ENCODE measurements at places on chromosomes 1 and 21.

- no peak for DNase-seq
These were observed 41.5 kb downstream of the MAN1C1 start for GRCh38 chr1:25657883-25658760.

GRCh38 chr1:28925350-28925891, 11.1 kb downstream of the EPB41 start:
- no peak for DNase-seq

- no peak for DNase-seq
These were observed 24.6 kb upstream of the MYSM1 start for GRCh38 chr1:58724483-58724882.

DNA sequence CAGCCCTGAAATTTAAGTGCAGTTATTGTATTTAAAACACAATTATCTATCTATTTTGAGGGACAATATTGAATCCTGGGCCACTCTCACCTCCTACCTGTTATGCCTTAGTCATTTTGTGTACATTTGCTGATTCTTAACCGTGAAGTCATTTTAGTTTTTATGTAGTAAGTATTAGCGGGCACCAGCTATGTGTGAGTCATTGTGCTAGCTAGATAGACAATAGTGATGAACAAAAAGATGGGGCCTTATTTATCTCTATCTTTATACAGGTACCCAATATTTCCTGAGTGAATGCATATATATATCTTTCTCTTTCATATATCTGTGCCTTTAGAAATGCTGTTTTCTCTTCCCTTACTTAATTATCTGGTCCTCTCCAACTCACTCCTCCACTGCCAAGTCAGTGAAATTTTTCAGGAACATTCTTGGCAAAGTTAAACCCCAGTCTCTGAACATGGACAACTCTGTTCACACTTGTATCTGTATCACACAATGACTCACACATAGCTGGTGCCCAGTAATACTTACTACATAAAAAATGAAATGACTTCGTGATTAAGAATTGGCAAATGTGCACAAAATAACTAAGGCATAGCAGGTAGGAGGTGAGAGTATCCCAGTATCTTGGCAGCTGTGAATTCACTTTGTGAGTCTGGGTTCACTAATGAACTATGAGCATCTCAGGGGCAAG, 166.0 kb upstream of the C8B start:
- no peak for DNase-seq

DNA sequence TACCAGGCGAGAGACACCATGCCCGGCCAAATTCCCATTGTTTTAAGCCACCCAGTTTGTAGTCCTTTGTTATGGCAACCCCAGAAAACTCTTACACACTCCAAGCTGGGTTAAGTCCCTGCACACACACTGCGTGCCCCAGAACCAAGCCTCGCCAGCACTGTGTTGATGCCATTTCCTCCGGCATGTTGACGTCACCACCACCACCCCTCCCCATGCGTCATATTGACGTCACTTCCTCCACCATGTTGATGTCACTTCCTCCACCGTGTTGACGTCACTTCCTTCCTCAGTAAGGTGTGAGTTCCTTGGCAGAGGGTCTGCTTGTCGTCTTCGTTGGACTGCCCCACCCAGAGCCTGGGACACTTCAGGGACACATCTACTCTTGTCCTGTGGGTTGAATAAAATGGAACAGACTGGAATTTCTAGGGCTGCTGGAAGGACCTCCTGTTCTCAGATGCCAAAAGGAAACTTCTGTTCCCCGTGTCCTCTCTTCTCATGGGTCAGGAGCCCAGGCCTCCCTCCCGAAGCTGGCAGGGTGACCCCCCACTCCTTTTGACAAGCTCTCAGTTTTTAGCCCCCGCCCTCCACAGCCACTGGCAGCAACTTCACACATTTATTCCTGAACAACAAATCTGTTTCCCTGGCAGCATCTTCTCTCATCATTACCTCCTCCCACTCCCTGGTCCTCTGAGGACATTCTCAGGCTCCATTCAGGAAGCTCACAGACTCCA, 643.3 kb downstream of the NPHP4 start:
- DNase-seq: no peak

GRCh38 chr1:155081472-155082300, 3.0 kb downstream of the EFNA3 start:
- peak; percentile 21 for DNase-seq

DNA sequence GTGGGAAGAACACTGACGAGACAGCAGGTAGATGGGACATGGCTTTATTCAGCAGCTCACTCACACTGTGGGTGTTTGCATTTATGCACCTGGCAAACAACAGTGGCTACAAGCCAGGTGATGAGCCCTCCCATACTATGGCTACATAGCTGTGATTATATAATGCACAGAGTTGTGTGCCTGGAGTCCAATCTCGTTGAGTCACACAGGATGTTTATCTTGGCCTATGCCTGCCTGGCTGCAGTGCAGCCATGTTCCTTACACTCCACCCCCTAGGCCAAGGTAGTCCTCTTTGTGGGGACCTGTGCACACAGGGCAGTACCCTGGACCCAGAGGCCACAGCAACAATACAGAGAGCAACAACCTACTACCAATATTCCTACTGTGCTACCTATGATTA, 1643.8 kb downstream of the MRPL39 start:
- no peak for DNase-seq

GRCh38 chr1:167221126-167221737, 546 bp downstream of the POU2F1 start:
- no peak for DNase-seq

- no peak for DNase-seq
These were observed 14.4 kb downstream of the STUM start for GRCh38 chr1:226562989-226563388.

DNA sequence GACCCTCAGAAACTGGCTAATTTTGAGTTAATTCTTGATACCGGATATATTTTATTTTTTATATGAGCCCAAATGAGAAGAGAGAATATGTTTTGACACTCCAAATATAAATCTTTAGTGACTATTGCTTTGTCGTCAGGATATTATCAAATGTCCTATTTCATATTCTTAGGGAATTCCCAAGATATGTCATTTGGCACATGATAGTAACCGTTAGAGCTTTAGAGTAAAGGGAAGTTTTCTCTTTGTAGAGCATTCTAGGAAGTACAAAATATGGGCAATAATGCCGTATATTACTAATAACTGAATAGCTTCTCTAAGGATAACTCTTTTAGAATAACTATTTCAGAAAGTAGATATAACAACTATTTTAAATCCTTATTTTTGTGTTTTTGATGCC, 8.3 kb upstream of the AMY2B start:
- no peak for DNase-seq

GRCh38 chr1:248753708-248754280, 1.8 kb downstream of the LYPD8 start:
- DNase-seq: no peak

- DNase-seq: no peak
These were observed 63.8 kb downstream of the TBCE start for GRCh38 chr1:235430991-235431390.

GRCh38 chr1:201084295-201084694, 27.9 kb downstream of the CACNA1S start:
- no peak for DNase-seq

GRCh38 chr1:37448691-37449417, 25.5 kb upstream of the ZC3H12A start:
- no peak for DNase-seq

DNA sequence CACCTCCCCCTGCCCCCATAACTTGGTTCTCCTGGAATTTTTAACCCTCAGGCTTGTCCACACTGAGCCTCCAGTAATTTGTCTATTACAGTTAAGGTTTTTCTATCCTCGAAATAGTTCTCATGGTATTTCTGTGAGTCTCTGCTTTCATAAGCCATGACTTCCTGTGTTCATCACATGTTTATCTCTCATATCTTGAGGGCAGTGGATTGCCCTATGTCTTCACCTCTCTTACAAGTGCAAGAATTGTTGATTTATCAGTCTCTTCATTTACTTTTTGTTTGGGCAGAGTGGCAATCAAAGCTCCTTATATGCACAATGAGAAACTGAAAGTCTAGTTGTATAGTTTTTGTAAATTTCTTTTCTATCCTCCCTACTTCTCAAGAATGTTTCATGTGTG, 328.4 kb downstream of the PLA2G4A start:
- no peak for DNase-seq

DNA sequence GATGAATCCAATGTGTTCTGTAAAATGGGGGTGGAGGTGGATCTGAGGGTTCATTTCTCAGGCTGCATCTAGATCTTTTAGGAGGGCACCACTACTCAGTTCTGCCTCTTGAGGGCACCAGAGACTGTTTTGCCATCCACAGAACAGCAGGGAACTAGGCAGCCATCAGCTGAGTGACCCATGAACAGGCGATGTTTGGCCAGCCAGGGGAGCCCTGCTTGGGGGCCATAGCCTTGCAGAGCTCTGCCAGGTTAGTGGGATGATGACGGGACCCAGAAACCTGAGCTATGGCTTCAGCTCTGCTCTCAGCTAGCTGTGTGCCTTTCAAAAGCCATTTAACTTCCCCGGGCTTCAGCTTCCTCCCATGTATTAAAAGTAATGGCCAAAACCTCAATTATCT, 13.4 kb upstream of the NOS1AP start:
- DNase-seq: peak; percentile 51

DNA sequence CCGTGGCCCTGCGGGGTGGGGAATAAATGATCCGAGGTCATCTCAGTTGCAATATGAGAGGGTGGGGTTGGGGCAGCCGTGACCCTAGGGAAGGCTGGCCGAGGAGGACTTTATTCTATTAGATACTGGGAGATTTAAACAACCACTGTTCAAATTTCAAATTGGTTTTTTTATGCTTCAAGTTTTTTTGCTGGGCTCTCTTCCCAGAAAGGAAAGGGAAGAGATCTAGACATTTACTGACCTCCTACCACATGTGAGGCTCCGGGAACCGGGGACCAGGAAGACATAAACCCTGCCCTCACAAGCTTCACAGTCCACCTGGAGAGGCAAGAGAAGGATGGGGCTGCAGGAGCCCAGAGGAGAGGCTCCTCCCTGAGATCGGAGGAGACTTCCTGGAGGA, 207.3 kb downstream of the FOXD2 start:
- no peak for DNase-seq
